ENCODE measurements at places on chromosomes 7 and 10.

DNA sequence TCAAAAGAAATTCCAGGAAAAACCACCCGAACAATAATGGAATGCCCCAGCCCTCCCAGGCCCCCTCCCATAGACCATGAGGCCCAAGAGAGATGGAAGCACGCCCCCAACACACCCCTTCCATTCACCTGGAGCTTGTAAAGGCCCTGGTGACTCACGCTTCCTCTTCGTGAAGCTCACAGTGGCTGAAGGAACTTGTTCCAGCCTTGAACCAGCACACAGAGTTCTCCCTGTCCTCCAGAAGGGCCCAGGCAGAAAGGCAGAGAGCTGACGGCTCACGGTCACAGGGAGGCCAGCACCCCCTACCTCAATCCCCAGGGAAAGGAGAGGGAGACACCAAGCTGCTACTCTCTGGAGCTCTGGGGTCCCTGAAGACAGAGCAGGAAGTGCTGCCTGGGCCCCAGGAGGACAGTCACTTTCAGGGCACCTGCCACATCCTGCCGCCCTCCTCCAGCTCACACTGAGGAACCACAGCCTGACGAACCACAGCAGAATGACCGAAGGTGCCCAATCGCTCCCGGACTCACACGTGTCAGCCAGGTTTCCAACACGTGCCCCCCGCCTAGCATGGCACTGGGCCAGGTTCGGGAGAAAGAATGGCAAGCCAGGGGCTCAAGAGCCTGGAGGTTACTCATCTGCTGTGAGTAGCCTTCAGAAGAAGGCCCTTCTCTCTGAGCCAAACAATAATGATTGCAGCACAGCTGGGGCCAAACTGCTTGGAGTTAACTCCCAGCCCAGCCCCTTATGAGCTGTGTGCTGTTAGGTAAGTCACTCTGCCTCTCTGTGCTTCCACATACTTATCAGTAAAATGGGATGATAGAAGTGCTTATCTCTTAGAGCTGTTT is 52.8 kb downstream of the DLG5 start:
- DNase-seq, result no peak

GRCh38 chr10:21532694-21533466 is 1.2 kb upstream of the MLLT10 start:
- DNase-seq, result no peak

DNA sequence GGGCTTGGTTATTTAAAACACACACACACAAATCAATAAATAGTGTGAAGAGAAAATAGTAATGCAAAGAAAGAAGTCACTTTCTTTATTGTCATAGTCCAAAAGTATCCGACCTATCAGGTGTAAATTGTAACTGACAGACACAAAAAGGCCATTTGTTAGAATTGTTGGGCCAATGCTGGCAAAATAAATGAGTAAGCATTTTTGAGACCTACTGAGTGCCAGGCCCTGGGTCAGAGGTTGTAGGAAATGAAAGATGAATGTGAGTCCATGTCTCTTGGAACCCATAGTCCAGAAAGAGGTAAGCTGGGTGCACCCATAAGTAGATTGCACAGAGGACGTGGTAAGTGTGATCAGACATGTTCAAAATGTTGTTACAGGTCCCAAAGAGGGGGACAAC is 13.5 kb upstream of the EGR2 start:
- DNase-seq, result no peak

DNA sequence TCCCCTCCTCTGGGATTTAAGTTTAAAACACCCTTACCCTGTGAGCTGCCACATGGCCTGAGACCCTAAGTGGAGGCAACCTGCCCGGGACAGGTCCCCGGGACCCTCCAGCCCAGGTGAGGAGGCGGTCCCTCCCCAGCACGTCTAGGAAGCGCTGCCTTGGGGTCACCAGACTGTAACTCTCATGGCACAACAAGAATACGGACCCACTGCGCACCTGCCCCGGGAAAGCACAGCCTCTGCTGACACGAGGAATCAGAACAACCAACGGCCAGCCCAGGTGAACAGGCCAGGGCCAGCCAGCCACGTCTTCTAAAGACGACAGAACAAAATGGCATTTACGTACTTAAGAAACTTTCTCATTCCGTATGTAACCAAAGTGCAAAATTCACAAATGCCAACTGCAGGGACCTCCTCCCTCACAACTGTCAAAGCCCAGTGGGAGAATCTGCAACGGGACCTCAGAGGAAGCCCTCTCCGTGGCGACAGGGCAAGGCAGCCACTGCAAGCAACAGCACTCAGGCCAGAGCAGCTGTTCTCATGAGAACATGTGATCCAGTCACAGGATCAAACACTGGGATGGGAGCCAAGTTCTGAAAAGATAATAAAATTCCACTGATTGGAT is 208.4 kb downstream of the DIP2C start:
- no peak for DNase-seq
